ENCODE measurements at places on chromosomes 12 and 14. TPM values are rescaled to one million over a fixed set of nuclear protein-coding genes. Genes with fewer than 3 reads are reported as not detected.
A peak's percentile ranks its signal among the peaks of the same experiment; 100 is the strongest.

GPX2 gene
- total RNA-seq: not detected

- no peak for DNase-seq
Measured at GRCh38 chr14:90560991-90561390, 164.2 kb downstream of the CALM1 start.

DNA sequence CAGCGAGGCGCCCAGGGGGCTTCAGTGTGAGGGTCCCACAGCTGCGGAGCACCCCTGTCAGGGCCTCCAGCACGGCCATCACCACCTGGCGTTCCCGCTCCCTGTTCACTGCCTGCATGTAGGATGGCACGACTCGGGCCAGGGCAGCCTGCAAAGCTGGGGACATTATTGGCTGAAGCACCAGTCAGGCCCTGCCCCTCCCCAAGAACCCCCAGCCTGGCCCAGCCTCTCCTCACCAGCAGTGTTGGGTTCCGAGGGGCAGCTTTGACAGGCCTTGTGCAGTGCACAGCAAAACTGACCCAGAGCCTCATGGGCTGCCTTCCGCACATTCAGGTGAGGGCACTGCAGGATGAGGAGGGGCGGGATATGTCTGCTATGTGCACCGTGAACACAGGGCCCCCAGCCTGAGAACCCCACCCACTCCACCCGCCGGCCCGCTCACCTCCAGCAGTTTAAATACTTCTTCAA, 5.6 kb downstream of the IPO4 start:
- DNase-seq: no peak

- no peak for DNase-seq
Measured at GRCh38 chr12:73769337-73769736, 768.3 kb upstream of the ATXN7L3B start.

CD9 gene
- total RNA-seq: 248 TPM

AHSA1 gene
- total RNA-seq: 78.3 TPM

DNA sequence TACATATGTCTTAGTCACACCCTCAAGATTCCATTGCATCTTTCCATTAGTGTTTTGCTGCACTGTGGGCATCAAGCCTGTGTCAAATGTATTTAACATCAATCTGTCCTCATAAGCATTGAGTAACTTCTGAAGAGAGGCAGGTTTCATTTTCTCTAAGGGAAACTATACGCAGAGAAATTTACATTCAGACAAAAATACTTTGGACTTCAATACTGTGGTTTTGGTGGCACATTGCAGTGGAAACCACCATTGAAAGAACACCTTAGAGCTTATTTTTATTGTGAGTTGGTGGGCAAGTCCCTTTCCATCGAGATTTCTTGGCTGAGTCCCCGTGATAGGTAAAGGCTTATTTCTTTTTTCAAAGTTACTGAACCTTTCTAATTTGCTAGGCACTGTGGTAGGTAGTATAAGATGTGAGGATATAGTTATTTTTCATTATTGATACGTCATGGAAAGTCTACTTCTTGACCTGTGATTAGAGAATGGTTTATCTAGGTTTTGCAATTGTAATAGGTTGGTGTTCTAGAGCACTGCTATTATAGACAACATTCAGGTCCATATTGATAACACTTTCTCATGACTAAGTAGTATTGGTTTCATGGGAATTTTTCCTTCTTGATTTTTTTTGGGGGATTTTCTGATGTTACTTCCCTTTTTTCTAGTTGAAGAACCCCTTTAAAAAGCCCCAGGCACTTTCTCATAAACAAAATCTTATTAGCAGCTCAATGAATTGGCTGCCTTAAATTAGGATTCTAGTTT, 81.9 kb downstream of the CFAP54 start:
- DNase-seq: no peak

SSPN gene
- 65.4 TPM for total RNA-seq

GRCh38 chr14:100359881-100360280, 36.7 kb downstream of the SLC25A47 start:
- DNase-seq: no peak

SPSB2 gene
- total RNA-seq: 6.9 TPM

DNA sequence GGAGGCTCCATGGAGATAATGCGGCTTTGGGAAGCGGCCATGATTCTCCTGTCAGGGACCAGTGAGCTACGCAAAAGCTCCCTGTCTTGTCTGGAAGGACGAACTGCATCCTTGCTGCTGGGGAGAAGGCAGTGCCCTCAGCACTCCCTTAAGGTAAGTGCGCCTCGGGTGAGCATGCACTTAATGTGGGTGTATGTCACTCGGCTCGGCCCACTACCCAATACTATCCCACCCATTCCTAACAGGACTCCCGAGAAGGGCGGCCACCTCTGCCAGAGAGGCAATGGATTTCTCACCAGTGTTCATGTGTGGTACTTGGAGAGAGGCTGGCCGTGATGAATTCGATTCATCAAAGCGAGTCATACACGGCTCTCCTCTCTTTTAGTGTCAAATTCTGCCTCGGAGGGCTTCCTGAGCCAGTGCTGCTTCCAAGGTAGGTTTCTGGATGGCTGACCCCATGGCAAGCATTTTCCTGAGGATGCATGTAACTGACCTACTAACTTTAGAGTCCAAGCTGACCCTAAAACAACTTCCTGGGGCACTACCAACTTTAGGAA, 151.7 kb upstream of the RTL1 start:
- peak; percentile 66 for DNase-seq

IL26 gene
- not detected for total RNA-seq

LRP1 gene
- 465 TPM for total RNA-seq

C12orf50 gene
- total RNA-seq: 0.14 TPM

- DNase-seq: no peak
Measured at GRCh38 chr12:91851741-91852477, 293.7 kb downstream of the BTG1 start.

GRCh38 chr14:70192915-70193314, 4.2 kb upstream of the SLC8A3 start:
- no peak for DNase-seq

- DNase-seq: no peak
Measured at GRCh38 chr14:71240171-71240570, 332.9 kb downstream of the PCNX1 start.

- DNase-seq: no peak
Measured at GRCh38 chr14:26403760-26404159, 194.1 kb downstream of the NOVA1 start.

DNA sequence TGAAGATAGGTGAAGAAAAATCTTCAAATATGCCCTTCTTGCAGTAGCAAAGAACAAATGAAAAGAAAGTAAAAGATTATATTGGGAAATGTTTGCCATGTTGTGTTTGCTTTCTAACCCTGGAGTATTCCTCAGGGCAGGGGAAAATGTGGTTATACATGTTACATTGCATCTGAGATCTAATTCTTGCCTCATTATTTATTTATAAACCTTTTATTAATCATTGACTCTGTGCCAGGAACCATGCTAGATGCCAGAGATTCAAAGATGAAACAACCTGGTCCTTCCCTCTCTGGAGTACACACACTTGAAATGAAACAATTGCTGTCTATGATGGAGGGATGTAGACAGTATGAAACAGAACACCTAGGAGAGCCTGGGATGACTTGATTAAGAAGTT, 128.1 kb upstream of the HMGA2 start:
- DNase-seq: no peak

SLC6A15 gene
- total RNA-seq: 0.24 TPM

RTN1 gene
- total RNA-seq: 13.1 TPM

- no peak for DNase-seq
Measured at GRCh38 chr12:59646636-59647035, 50.8 kb downstream of the SLC16A7 start.

DNA sequence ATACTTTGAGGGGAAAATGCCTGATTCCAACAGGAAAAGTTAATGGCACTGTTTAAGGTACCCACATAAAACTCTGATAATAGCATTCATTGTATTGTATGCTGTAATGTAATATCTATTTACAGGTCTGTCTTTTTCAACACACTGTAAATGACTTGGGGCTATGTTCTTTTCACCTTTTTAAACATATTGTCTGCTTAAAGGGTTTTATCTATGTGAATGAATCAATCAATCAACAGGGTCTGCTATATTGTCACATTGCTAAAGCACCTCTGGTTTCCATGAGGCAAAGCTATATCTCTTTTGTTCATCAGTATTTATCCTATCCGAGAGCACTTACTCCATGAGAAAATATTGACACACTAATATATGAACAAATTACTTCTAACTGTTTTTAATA, 288.0 kb downstream of the SLC6A15 start:
- no peak for DNase-seq

DNA sequence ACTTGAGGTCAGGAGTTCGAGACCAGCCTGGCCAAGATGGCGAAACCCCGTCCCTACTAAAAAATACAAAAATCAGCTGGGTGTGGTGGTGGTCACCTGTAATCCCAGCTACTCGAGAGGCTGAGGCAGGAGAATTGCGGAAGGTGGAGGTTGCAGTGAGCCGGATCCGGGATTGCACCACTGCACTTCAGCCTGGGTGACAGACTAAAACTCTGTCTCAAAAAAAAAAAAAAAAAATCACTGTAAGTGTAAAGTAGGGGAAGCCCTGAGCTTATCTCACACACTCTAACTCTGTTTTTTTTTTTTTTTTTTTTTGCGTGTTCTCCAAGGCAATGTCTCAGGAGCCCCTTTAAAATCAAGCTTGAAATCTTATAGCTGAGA, 421 bp upstream of the RBMS2 start:
- DNase-seq: no peak

- DNase-seq: no peak
Measured at GRCh38 chr12:6215120-6215807, 15.1 kb downstream of the CD9 start.

FBXO33 gene
- 7.8 TPM for total RNA-seq

ARHGEF40 gene
- total RNA-seq: 41.4 TPM

GRCh38 chr12:125267114-125267513, 201.9 kb downstream of the AACS start:
- DNase-seq: peak; percentile 16

CLEC1A gene
- 5.9 TPM for total RNA-seq

ST8SIA1 gene
- total RNA-seq: 2.8 TPM

NANOG gene
- 0.76 TPM for total RNA-seq

GRCh38 chr12:46332260-46332659, 40.3 kb downstream of the SLC38A2 start:
- no peak for DNase-seq

GRCh38 chr12:109998241-109998903, 858 bp upstream of the ANKRD13A start:
- no peak for DNase-seq

GRCh38 chr12:54420766-54421144, 1.7 kb upstream of the ITGA5 start:
- no peak for DNase-seq

RFX4 gene
- total RNA-seq: not detected

DNA sequence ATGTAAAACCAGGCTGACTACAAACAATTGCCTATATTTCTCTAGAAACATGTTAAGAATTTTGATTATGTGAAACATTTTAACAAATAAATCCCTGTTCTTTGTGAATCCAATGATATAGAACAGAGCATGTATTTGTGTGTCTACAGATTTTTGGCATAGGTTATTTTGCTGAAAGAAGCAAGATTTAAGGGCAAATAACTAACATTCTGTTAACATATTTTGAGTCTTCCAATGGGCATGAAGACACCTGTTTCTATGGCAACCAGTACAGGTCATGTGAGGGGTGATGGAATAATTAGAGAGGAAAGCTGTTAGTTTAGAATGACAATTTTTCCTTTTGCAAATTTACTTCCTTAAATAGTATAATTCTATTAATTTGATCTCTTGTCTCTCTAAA, 8.8 kb downstream of the ART4 start:
- DNase-seq: no peak

- DNase-seq: no peak
Measured at GRCh38 chr14:61632401-61632800, 62.9 kb upstream of the HIF1A start.

- no peak for DNase-seq
Measured at GRCh38 chr14:45073231-45073879, 10.6 kb upstream of the PRPF39 start.

KLHDC1 gene
- total RNA-seq: 11.9 TPM

- no peak for DNase-seq
Measured at GRCh38 chr14:90487031-90487430, 90.2 kb downstream of the CALM1 start.

MYH7 gene
- not detected for total RNA-seq

SIX6 gene
- total RNA-seq: not detected

CNTN1 gene
- 20.4 TPM for total RNA-seq

CLEC4C gene
- total RNA-seq: not detected

KLRK1 gene
- 1.9 TPM for total RNA-seq

GRCh38 chr14:61262082-61262481, 19.1 kb downstream of the TMEM30B start:
- DNase-seq: no peak

GRCh38 chr12:1309613-1310012, 284.8 kb downstream of the FBXL14 start:
- DNase-seq: no peak

TM7SF3 gene
- total RNA-seq: 33.4 TPM

DNA sequence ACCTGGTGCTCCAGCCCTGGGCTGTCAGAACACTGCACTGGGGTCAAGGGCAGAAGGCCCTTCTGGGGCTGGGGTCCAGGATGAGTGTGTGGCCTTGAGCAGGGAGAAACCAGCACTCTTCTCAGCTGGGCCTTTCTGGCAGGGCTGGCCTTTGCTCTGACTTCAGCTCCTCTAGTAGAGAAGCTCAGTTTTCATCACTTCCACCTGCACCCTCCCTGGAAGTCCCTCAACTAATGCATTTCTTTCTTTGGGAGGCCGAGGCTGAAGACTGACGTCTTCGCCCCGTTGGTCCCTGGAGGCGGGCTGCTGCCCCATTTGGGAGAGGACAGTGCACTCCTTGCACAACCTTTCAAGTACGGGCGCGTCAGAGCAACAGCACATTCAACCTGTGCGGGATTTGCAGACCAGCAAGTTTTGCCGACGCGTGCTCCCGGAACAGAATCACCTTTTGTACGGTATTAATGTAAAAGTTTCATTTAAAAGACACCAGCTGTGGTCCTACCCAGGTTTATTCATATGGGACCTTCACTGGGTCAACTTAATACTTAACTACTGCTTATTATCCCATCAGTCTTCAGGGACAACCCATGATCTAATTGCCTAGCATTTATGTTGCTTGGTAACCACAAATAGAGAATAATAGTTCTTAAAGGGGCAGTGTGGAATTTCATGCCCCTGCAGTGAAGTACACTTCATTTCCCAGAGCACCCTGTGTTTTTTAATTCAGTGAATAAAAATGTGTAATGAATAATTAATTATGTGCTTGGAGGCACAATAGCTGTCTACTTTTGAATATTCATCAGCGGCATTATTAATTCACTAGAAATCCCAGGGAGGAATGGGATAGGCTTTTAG, 134.8 kb upstream of the VRK1 start:
- DNase-seq: no peak

DNA sequence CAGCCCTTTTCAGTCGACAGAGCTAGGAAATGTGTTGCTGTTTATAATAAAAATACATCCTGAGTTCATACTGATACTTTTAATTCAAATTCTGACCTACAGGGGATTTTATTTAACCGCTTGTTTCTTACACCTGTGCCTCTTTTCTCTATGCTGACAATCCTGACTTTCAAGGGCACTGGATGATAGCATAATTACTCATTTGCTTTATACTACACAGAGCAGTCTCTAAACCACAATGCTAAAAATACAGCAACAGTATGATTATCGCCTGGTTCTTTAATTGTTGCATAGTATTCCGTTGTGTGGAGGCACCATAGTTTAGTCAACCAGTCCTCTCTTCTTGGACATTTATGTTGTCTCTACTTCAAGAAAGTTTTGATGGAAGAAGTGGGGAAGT, 372.9 kb downstream of the DPF3 start:
- DNase-seq: no peak

- no peak for DNase-seq
Measured at GRCh38 chr14:28966416-28967233, 200.0 kb downstream of the FOXG1 start.
